ENCODE measurements at places on chromosomes 12 and 14.

DNA sequence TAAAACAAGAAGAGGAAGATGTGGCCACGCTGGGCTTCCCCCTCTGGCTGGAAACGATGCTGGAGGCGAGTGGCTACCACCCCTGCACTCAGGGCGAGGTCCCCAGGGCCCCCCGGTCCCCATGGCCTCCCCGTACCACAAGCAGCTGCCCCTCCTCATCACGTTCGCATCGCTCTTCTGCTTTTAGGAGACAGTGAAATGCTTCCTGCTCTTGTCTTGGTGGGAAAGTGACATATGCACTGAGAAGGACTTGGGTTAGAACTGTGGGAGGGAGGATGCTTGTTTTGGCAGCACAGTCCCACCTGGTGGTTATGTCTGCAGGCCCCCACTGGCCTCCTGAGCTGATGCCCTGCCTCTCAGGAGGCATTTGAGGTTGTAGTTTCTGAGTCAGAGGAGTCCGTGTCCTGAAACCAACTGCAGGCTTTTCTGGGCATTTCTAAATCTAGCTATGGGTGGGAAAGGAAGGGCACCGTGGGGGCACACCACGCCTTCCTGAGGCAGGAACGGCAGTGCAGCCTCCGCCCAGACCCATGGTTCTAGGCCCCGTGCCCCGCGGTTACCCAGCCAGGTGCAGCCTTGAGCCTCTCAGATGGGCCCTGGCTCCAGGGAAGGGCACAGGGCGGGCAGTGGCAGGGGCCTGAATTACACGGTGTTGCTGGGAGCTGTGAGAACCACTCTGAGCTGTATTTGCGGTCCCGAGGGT, 139.3 kb downstream of the ADGRD1 start:
- no peak for DNase-seq

DNA sequence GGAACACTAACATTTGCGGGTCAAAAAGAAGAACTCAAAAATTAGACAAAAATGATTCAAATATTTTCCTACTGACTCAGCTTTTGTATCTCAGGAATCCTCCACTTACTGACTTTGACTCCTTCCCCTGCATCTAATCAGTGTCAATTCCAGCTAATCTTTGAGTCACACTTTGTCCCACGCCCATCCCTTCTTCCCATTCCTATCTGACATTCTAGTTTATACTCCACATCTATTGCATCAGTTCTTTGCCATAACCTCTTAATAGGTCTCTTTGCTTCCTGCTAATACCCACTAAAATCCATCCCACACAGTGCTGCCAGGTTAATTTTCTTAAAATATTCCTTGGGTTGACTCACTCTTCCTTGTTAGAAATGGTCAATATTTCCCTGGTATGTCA, 19.1 kb downstream of the BBS10 start:
- DNase-seq: no peak

GRCh38 chr12:3090240-3091037, 13.3 kb downstream of the TSPAN9 start:
- DNase-seq: no peak

- no peak for DNase-seq
Measured at GRCh38 chr12:28079539-28079938, 107.0 kb upstream of the PTHLH start.

DNA sequence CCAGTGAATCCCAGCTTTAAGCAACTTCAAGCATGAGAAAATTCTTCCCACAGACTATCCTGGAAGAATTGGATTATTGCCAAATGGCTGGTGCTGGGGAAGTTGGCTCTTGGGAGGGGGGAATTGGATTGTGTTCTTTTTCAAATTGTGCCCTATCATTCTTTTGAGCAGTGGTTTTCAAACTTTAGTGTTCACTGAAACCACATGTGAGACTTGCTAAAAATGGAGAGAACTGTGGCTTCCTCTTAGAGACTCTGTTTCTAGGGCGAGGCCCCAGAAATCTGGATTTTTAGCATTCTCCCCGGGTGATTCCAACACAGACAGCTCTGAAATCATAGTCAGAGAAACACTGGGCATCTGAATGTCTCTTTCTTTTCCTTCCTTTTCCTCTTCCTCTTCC, 14.3 kb upstream of the OTUB2 start:
- no peak for DNase-seq

GRCh38 chr14:53461858-53462257, 308.7 kb upstream of the DDHD1 start:
- no peak for DNase-seq

DNA sequence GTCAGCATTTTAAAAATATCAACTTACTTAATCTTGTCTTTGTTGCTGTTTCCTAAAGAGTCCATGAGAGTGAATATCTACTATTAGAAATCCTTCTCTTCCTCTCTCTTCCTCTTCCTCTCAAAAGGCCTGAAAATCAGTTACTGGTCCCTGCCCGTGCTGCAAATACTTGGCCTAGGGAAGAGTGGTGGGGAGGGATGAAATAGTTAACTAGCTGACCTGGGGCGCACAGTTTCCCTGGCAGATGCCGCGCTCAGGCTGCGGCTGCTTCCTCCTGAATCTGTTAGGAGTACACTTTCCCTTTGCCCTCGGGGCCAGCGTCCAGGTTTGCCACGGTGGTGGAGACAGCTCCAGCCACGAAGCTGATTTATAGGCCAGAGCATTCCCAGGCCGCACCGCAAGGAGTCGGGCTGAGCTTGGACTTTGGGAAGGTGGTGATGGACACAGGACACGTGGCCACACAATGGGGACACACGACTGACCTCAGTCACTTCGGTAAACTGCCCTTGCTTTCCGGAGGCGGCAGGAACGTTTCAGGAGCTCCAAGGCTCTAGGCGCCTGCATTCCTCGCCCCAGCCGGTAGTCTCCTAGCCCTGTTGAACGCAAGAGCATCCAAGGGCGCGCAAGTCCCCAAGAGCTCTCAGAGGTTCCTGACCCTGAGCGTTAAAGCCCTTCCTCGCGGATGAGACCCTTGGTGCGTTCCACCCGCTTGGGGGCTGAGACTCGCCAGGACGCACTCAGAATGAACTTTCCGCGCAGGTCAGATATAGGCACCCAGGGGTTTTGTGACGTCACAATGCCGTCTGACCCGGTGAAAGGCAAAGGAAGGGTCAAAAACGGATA, 7.1 kb upstream of the ASCL1 start:
- no peak for DNase-seq

DNA sequence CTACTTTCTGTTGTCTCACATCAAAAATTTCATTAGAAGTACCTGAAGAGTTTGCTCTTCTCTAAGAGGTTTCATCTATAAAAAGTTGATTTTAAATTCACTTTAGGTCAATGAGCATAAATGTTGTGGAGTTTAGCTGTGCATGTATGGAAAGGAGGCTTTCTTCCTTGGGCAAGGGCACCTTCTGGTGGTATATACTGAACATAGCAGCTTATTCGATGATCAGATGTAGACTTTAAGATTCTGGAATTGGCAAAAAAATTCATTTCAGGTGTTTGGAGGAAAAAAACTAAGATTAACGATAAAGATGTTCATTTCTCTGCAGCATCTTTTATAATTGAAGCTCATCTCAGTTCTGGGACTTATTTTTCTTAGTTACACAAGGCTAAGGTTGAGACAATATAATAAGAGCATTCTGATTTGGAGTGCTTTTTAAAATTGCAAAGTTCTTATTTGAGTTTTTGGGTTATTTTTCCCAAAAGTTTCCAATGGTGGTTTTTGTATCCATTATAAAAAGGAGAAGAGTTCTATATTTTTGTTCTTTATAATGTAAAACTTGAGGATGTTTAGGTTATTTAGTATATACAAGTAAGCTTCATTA, 46.8 kb downstream of the TMEM117 start:
- peak; percentile 22 for DNase-seq

GRCh38 chr12:113115455-113116126, 20.0 kb downstream of the RASAL1 start:
- no peak for DNase-seq

GRCh38 chr14:100609331-100609870, 22.2 kb upstream of the BEGAIN start:
- no peak for DNase-seq

DNA sequence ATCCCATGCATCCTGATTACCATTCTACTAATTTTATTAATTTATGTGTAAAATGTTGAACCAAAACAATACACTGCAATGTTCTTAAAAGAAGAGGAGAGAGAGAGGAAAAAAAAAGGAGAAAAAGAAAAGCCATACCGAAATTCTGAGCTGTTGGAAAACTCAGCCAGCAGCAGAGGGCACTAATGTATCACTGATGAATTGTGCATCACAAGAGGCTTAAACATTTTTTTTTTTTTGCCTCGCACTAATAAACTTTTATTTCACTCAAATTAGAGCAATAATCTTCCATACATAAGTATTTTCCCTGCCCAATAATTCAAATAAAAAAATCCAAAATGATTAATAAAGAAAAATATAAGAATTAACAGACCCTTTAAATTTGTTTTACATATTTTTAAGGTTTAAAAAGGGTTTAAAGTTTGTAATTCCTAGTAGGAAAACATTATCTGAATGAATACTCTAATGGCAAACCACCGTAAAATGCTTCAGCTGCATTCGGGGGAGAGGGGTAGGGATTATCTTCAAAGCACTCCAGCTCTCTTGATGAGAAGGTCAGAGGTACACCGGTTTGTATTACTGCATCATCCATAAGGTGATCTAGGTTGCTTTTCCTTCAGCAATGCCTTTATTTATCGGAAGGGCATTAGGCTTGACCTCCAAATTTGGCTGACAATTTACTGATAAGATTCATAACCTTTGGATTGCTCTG, 41.9 kb downstream of the ATP23 start:
- DNase-seq: no peak

DNA sequence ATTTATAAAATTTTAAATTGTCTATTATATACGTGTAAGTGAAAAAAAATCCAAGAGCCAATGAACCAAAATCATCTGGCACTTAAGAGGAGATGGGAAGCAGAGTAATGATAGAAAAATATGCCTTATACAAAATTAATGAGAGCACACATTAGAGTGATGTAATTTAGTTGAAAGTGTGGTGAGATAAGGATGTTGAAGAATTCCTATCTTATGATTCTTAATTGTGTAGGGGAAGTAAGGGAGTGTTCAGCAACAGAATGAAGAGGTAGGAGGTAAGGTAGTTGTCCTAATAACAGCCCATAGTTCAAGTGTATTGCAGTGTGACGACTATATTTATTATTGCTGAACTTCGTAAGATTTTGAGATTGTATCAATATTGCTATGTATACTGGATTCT, 843.4 kb upstream of the FLRT2 start:
- DNase-seq: no peak

DNA sequence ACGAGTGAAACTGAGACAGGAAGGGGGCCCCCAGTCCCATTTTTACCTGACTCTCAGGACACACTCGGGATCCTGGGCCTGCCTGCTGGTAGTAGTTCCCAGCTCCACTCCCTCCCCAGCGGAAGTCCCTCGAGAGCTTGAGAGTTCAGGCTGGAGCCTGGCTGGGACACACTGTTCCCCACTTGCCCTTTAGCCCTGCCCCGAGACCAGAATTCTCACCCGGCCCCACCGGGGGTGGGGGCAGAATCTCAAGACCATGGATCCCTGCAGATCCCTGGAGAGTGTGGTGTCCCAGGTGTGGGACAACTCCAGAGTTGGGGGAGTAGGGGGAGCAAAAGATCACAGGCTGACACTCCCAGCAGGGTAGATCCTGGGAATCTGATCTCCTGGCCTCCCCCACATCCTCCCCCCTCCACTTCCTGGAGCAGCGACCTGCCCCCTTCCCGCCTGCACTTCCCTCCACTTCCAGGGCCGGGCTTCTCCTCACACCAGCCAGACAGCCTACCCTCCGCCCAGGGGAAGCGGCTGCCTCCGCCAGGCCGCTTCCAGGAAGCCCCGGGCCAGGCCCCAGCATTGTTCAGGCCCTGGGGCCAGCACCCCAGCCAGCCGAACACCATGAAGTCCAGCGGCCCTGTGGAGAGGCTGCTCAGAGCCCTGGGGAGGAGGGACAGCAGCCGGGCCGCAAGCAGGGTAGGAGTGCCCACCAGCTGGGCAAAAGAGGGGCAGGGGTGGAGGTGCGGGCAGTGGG, at the start of gene TNS2:
TSS of gene TNS2 (plus strand) at position 495 of the 748 bp plus-strand sequence. CDS start at position 616, 121 bp downstream.
- DNase-seq: peak; percentile 17

DNA sequence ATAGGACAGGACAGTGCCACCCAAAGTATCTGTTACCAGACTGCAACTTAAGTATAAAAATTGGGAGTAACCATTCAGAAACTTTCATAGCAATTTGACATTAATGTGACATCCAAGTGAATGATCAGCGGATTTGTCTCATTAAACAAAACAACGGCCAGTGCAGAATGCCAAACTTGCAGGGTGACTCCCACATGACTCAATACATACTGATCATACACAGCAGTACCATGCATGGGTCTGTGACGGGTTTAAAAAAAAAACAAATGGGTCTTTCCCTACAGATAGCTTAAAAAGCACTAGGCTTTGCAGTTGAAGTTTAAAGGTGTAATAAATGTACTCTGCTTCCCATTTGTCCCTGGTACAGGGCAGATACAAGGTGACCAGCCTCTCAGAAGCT, 116.6 kb downstream of the SLC35F4 start:
- DNase-seq: no peak

DNA sequence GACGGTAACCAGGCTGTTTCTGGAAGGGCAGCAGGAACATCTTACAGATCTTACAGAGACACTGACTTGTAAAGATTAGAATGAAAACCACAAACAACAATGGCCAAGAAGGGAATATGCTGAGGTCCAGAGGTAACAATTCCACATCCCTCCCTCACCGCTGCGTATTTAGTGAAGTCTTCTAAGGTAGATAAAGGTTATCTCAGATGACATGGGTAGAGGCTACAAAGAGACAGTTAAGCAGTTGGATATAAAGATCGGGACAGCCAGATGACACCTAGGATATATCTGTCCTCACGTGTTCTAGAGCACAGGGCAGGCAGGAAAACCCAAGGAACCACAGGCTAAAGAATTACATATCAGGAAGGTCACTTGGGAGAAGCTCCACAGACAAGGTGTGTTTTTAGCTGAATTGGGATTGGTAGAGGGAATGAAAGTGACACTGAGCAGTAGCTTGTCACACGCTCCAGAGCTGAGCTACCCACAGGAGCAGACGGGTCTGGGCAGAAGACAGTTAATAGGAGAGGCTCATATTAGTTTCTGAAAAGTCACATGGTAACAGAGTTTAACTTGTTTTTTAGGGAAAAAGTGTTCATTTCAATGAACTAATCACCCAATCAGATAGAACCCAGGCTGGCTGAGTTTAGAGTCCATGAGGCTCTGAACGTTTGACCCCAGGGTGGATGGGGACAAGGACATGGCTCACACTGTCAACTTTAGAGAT, 83.3 kb downstream of the MIA2 start:
- DNase-seq: no peak

- no peak for DNase-seq
Measured at GRCh38 chr12:114500775-114501473, 95.0 kb upstream of the TBX5 start.

GRCh38 chr12:110821917-110822316, 24.9 kb upstream of the CCDC63 start:
- no peak for DNase-seq

- no peak for DNase-seq
Measured at GRCh38 chr14:85530626-85531025, 682 bp downstream of the FLRT2 start.
